HL-60 (cell line): ENCODE measurements at places on chromosomes 5 and 9.

GRCh38 chr9:132184124-132184523 is 22.3 kb downstream of the NTNG2 start:
- no peak for DNase-seq

DNA sequence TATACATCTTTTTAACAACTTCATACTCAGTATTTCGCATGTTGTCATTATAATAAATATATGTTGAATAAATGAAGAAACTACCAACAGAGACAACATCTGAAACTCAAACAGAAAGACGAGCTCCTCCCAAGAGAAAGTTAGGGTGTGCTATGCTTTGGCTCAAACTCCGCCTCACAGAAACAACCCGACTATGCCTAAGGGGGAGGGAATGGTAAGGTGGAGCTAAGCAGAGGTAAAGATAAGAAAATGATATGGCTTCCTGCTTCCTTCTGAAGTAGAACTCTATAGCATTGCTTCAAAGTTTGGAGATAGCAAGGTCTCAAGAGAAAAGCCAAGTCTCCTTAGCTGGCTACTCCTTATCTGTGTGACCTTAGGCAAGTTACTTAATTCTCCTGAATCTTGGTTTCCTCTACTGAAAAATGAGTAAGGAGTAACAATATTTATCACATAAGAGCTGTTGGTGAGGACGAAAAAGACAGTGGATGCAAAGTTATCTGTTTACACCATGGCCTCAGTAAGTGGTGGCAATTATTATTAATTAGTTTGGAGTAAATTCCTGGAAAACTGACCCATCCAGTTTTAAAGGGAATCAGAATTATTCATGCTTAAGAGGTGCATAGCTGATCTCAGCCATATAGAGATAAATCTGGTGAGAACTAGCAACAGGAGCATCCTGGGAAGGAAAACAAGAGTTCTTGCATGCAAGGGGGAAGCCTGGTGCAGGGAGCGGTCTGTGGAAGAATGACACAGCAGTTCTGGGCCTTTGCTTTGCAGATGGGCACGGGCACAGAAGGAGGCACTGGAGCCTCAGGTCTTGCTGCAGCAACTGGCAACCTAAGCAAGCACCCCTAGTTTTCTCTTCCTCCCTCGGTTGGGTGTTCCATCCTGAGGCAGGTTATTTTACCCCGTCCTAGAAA is 73.3 kb downstream of the GLIS3 start:
- peak; percentile 76 for DNase-seq

DNA sequence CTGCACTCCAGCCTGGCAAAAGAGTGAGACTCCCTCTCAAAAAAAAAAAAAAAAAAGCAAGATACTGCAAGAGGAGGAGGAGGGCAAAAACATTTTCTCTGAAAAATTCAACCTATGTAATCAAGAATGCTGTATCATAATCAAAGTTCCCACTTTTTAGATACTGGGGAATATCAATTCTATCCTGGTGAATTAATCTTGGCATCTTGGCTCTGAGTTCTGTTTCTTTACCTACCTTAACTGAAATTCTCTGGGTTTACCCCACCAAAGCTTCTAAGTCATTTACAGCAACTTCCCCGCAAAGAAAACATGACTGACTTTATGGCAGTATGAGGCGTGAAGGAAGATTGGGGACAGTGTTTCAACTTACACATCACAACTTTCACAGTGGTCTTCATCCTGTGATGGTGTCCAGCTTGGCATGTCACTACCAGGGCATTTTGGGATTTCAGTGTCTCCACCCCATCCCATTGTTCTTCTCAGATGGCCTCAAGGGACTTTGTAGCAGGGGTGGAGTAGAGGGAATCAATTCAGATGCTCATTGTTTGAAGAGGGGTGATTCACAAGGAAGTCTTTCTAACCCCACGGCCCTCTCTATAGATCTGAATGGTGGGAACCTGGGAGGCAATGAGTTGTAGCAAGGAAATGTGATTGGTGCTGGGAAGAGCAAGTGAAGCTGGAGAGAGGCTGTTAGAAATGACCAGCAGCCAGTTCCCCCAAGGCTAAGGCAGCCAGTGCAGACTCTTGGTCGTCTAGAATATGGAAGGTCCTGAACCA is 130.5 kb downstream of the SCAMP1 start:
- no peak for DNase-seq

- DNase-seq, result peak; percentile 77
Measured at GRCh38 chr9:77453825-77454647, 194.1 kb downstream of the GNA14 start.
